ENCODE measurements at places on chromosomes 1 and 21.

DNA sequence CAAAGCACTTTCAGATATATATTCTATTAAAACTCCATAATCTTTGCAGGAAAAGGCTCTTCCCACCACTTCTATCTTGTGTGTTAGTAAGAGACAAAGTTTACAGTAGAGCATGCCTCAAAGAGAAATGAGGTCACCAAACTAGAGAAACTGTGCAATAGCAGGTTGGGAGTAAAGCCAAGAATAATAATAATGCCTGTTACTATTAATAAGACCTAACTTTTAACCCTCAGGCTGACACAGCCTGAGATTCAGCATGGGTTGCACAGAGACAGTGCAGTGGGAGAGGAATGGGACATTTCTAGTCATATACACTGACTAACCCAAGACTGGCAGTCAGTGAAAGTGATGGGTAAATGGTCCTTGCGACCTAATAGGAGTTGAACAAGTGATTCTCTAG, 320.2 kb upstream of the NFIA start:
- no peak for DNase-seq

GRCh38 chr1:169514566-169515270, 29.0 kb upstream of the SLC19A2 start:
- no peak for DNase-seq

- no peak for DNase-seq
Measured at GRCh38 chr1:117093091-117093534, 28.4 kb downstream of the TRIM45 start.

DNA sequence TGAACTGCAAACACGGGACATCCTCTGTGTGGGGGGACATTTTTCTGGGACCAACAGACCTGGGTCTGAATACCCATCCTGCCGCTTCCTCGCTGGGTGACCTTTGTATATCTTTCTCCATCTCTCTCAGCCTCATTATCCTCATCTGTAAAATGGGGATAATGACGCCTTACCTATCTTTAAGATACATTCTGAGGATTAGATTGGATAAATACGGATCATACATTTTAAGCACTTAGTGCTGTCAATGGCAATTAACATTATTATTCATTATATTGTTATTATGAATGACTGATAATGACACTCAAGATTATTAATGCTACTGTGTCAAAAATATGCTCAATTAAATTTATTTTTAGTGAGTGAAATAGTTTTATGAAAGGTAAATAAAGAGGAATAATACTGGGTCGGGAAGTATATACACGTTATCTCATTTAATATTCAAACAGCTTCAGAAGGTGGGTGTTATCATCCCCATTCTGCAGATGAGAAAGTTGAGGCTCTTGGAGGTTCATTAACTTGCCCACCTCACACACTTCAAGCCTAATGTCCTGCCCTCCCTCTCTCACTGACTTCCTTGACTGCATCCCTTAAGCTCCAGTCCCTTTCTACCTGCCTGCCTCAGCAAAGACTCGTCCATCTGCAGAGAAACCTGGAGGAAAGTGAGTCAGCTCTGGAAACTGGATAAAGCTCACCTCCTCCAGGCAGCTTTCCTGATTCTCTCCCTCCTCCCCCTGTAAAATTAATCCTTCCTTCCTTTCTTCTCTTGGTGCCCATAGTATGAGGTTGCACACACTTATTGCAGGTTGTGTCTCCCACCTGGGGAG, 120.7 kb upstream of the JUN start:
- no peak for DNase-seq

DNA sequence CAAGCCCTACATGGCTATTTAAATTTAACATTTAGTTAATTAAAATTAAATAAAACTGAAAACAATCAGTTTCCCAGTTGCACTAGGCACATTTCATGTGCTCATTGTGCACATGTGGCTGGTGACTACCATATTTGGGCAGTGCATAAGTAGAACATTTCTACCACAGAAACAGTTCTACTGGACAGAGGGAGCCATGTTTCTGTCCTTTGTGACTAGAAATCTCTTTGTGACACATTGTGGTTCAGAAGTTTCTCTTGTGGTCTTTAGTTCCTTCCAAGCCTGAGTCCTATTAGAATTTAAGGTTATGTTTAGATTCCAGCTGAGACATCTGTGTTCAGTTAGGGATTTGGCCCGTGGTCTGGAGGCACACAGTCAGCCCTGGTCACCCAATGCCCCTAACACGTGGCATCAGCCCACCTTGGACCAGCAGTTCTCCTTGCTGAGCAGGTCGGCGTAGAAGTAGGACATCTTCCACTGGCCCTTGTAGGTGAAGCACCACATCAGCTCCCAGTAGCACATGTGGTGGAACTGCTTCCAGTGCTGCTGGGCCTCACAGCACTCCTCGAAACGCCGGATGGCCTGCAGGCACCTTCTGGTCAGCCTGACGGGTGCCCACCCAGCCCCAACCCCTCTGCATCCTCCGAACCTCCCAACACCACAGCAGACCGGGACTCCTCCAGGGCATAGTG, 29.1 kb downstream of the TTC39A start:
- no peak for DNase-seq

GRCh38 chr21:22019766-22020165, 1021.6 kb downstream of the NCAM2 start:
- no peak for DNase-seq

GRCh38 chr1:228989676-228989991, 254.4 kb downstream of the RHOU start:
- no peak for DNase-seq

- DNase-seq: no peak
Measured at GRCh38 chr1:6519491-6519934, 28.0 kb upstream of the PLEKHG5 start.

- no peak for DNase-seq
Measured at GRCh38 chr1:77834771-77835334, 53.6 kb upstream of the NEXN start.

DNA sequence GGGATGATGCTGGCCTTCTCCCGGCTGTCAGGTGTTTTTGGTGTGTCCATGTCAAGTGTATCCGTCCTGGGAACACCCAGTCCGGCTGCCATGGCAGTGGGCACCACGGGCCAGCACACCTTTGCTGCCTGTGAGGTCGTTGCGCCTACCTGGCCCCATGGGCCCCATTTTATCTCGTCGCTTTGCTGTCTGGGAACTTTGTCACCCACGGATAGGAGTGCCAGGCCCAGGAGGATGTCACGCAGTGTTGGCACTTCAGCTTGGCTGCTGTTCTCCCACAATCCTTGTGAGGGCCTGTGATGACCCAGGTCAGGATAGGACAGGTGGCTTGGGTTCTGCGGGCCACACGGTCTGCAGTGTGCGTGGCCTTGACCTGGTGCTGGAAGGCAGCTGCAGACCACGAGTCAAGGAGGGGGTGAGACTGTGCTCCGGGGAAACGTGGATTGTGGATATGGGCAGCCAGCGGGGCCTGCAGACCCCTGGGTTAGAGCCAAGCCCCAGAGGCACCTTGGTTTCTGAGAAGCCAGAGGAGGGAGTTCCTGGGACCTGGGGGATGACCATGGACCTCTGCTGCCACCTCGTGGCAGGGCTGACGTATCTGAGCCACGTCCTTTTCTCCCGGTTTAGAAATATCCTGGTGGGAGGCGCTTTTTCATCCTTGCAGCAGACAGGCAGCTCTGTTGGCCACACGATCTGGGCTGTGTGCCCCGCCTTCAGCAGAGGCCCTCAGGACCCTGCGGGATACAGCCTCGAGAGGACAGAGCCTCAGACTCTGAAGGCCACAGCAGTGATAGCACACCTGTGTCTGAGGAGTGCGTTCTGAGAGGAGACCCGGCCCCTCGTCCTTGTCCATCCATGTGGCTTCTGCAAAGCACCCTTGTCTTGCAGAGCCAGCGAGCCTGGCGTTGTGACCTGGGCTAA, 161.1 kb upstream of the COL6A1 start:
- peak; percentile 63 for DNase-seq

DNA sequence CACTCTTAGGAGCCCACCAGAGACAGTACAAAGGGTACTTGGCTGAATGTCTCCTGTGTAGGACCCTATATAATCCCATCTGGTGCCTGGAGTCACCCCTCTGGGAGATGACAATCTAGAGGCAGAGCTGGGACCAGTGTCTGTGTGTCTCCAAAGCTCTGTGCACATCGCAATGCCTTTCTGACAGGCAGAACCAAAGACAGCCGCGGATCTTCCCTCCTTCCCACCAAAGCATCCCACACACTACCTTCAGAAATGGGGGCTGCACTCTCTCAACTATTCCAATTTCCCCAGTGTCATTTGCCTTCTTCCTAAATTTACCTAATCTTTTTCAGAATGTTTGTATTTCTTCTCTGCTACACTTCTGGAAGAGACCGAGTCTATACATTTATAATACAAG, 12.0 kb downstream of the PGBD5 start:
- no peak for DNase-seq

DNA sequence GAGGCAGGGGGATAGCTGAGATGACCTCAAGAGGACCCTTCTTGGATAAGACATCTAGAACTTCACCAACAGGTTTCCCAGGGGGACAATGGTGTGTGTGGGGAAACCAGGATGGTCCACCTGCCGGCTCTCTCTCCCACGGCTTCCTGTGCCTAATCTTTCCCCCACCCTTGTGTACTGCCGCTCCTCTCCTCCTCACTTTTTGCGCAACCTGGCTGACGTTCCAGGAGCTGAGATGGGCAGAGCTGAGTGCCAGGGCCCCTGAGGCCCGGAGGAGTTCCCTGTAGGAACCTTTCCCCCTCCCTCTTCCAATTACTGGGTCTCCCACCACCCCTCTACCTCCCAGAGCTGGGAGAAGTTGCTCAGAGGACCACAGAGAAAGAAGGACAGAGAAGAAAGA, 6.9 kb downstream of the SLC26A9 start:
- DNase-seq: no peak

DNA sequence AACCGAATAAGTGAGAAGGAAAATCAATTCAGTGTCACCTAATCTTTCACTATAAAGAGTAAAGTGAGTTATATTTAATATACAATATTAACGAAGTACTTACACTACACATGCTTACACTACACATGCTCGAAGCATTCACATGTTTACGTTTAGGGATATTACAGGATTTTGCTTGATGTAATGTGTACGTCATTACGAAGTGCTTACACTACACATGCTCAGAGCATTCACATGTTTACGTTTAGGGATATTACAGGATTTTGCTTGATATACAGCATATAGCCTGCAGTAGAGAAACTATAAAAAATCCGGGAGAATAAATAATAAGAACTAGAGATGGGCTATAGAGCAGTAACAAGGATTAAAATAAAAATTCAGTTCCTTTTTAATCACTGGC, 538.8 kb upstream of the CXADR start:
- no peak for DNase-seq

DNA sequence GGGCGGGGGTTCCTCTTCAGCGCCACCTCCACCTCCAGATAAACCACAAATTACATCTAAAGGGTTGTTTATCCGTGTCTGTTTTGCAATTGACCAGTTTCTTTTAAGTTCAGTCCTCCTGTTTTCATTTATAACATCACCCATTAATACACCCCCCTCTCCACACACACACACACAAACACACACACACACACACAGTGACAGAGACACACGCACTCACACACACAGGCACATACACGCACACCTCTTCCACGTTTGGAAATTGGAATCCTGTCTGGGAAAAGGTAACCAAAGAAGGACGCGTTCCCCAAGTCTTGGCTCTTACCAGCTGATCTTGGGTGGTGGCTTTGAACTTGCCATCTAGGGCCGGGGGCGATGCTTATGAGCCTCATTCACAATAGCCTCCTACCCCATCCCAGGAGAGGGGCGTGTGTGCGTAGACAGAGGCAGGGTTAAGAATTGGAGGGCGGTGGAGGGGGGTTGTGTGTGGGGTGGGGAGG, 442 bp upstream of the CSMD2 start:
- DNase-seq: no peak

GRCh38 chr1:213605732-213606131, 382.0 kb upstream of the PROX1 start:
- no peak for DNase-seq

DNA sequence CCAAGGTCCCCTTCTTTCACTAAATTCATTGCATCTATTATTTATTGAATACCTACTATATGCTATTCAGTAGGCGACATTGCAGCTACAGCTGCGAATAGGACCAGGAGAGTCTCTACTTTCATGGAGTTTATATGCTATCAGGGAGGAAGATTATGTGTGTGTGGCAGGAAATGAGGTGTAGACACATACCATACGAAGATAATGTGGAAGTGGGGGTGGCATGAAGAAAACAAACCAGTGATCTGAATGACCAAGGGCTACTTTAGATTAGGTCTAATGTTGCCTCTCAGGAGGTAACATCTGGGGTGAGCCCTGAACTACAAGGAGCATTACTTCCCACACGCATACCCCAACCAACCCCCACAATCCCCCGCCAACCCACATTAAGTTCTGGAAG, 1.0 kb upstream of the PPIH start:
- DNase-seq: no peak

- no peak for DNase-seq
Measured at GRCh38 chr1:109120356-109120755, 6.4 kb downstream of the ELAPOR1 start.

- DNase-seq: no peak
Measured at GRCh38 chr1:2097386-2098300, 47.4 kb downstream of the PRKCZ start.
